ENCODE measurements at places on chromosomes 16 and 17.

DNA sequence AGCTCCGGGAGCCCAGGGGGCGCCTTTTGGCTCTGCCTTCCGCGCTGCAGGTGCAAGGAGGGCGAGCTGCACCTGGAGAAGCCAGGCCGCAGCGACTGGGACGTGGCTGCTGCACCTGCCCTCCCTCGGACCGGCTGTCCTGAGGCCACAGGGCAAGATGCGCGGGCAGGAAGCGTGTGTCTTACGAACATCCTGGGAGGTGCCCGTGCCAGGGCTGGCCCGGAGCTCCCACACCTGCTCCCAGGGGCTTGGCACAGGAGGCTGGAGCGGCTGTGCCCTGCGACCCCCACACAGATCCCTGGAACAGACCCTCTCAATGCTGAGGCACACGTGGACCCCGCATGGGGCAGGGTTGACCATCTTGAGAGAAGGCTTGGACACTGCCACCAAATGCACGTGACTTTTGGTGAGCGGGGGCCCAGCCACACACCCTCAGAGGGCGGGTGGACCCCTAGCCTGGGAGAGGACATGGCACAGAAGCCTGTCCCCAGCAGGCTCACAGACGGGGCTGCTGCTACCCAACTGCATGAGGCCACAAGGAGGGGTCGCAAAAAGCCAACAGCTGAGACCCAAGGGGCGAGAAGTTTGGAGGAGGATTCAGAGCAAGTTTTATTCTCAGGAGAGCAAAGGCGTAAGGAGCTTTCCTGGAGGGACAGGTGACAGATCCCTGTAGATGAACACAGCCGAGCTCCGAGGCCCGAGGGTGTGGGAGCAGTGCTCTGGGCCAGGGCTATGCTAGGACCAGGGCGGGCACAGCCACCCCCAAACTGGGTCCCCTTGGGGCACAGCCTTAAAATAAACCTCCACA, 11.4 kb downstream of the NDUFAF8 start:
- DNase-seq = no peak

DNA sequence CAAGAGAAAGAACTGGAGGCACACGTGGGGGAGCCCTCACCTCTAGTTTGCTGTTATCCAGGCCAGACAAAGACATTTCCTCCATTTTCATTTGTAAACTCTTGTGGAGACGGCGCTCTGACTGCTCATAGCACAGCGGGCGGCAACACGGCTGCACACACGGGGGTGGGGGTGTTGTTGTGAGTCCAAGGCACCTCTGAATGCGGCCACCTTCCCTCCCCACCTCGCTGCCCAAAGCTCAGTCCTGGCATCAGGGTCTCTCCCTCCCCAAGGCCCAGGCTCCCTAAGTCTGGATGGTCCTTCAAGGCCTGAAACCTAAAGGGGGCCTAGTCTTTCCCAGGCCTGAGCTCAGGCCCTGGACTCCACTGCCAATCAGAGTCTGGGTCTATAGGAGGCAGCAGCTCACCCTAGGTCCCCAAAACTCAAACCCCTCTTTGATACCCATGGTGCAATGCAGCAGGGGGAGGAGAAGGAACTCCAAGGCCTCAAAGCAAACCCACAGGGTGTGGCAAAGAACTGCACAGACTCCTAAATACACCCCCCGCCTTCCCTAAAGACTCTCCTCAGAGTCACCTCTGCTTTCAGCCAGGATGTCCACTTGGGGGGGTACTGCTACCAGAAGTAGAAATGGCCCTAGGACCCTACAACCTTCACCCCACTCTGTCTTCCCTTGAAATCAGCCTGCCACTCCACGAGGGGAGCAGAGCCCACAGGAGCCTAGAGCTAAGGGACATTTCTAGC, 1.5 kb downstream of the ATXN7L3 start:
- DNase-seq = no peak

DNA sequence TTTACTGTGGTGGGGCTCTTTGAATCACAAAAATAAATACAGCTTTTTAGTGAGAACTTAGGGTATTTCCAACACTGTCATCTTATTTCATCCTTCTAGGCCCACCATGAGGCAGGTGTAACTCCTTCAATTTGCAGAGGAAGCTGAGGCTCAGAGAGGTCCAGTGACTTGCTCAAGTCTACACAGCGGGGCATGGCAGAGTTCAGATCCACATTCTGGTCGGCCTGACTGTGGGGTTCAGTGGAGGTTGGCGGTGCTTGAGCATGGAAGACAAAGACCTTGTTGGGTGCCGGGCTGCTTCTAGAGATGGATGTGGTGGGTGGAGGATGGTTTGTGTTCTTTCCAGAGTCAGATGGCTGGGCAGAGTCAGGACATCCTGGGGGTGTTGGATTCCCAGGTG, 39.8 kb downstream of the PLCG2 start:
- no peak for DNase-seq

DNA sequence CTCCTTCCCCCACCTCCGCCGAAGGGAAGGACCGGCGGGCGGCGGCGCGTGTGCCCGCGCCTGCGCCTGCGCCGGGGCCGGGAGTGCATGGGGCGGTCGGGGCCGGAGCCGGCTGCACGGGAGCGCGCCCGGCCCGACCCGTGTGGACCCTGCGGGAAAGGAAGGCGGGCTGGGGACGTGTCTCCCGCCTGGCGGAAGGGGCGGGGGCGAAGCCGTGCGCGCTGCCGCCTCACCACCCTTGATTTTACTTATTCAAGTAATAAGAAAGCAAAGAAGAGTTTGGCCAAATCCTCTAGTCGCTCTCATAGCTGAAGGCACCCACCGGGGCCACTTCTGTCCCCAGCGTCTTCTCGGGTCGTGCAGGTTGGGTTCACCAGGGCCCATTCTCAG, 596 bp upstream of the PFN1 start:
- no peak for DNase-seq

DNA sequence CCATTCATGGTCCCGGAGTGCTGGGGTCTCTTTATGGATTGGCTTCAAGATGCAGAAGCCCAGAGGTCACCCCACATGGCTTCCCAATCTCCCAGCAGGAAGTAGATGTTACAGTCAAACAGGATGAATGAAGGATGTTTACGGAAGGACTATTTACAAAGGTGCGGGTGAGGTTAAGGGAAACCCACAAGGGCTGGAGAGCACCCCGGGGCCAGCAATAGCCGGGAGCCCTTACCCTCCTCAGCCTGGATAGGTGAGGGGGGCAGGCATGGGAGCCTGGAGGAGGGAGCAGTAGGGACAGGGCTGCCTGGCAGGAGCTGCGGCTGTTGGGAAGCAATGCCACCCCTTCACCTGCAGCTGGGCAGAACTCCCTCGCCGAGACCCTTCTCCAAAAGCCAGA, 24.5 kb upstream of the CACNG1 start:
- DNase-seq = no peak

Measured in pulmonary artery endothelial cell (primary cell).